ENCODE measurements at places on chromosomes 4 and X.

DNA sequence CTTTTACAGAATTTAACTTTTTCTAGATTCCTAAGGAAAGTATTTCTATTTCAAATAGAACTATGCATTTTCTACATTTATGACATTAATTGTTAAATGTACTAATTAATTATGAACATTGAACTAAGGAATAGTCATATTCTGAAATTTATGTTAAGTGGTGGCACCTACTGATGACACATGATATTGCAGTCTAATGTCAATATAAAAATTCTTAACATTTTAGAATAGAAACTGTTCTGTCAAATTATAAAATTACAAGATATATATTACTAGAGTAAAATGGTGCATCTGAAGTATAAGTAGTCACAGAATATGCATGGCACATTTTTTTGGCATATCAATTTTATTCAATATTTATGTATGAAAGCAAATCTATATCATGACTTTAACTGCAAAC is 40.2 kb upstream of the NDNF start:
- no peak for DNase-seq

DNA sequence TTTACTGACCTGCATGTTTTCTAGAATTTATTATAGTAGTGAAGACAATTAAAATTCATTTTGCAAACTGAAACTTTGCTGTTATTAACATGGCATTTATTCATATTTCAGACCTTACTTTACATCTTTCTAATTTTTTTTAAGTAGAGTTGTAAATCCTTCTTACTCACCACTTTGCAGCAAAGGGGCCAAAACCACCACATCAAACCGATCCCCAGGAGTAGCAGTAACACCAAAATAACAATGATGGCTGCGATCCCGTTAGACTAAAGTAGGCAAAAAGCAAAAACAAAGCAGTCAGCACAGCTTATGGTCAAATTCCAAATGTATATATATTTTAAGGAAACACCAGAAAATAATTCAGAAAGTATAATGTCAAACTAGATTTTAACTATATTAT is 64.7 kb downstream of the ANTXR2 start:
- DNase-seq: no peak

DNA sequence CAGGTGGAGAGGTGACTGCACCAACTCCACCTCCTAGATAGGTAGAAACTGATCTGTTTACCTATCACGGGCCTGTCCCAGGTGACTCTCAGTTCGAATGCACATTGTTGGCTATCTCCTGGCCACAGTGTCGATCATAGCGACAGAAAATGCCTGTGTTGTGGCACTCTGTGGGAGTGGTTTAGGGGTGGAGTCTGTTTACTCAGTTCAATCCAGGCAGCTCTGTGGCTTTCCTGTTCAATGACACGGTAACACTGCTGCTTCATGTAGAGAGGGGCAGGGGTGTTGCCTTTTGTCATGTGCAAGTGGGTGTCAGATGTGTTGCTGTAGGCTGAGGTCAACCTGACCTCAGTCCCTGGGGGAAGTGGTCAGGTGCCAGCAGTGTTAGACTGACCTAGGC is 1602.4 kb downstream of the TECRL start:
- no peak for DNase-seq

GRCh38 chr4:176054942-176055341 is 10.7 kb upstream of the WDR17 start:
- DNase-seq: no peak

GRCh38 chrX:41245641-41246040 is 88.3 kb upstream of the DDX3X start:
- DNase-seq: no peak

All from CD4-positive, alpha-beta T cell (primary cell).